ENCODE measurements at places on chromosomes 13 and 19.
A peak's percentile ranks its signal among the peaks of the same experiment; 100 is the strongest.

GRCh38 chr19:34405892-34406660, 1.9 kb downstream of the PDCD2L start:
- no peak for DNase-seq

DNA sequence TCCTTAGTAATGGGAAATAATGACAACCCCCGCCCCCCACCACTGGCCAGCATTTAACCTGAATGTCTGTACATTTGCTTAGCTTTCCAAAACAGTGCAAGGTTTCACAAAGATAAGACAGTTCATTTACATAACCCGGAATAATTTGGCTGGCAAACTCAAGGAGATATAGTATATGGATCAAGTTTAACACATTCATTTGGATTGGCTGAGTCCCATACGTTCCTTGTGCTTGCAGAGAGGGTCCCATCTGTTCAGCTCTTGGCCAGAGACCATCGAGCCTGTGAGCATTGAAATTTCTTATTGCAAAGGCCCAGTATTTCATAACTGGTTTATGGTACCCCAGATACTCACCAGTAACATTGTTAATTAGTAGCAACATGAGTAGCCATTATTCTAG, 116.5 kb downstream of the GPC6 start:
- DNase-seq: no peak

DNA sequence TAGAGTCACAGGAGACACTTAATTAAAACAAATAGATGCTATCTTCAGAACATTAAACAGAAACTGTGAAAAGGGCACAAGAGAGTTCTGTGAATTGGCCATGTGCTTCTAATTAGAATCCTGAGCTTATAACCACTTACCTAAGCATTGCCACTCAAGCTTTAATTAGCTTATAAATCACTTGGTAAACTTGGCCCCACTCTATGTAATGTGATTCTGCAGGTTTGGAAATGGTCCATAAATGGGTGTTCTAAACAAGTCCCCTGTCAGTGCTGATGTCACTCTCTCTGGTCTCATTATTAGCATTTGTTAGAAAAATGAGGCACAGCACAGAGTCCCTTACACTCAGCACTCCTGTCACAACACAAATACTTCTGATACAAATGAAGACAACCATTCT, 18.0 kb downstream of the ZNF91 start:
- no peak for DNase-seq

GRCh38 chr13:109870696-109871370, 84.5 kb upstream of the IRS2 start:
- no peak for DNase-seq

GRCh38 chr19:4575267-4576015, 16.0 kb upstream of the SEMA6B start:
- DNase-seq: no peak

GRCh38 chr19:30719999-30720345, 347.8 kb downstream of the ZNF536 start:
- DNase-seq: no peak

GRCh38 chr13:39590466-39591036, 12.4 kb downstream of the LHFPL6 start:
- no peak for DNase-seq

DNA sequence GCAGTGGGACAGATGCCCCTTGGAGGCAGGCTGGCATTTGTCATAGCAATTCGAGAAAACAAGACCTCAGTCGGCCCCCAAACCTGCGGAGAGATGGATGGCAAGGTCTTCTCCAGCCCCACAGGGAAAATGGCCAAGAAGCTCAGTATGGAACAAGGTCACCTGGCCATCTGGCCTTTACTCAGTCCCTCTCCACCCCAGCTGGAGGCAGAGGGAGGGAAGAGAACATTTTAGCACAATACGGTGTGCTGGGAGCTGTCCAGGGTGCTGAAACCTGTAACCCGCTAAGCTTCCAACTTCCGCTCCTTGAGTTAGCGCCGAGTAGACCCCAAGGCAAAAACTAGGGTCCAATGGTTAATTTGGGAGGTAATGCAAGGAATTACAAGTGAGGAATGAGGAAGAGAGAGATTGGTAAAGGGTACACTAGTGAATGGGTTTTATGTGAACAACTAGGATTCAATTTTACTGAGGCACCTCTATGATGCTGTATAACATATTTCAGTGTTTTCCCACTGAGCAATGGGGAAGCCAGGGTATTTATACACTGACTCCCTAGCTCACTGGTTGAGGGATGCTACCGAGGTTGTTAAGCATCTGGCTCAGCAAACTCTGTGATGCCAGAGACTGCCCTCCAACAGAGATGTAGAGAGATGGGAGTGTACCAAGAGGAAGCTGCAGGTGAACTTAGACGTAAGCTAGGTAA, 64.3 kb downstream of the CACNA1A start:
- DNase-seq: no peak

- no peak for DNase-seq
These were observed at the start of gene LIM2 for GRCh38 chr19:51387924-51388389. Gene LIM2, minus strand, starts transcription at chr19:51387974. Its CDS starts 531 bp downstream, at chr19:51387443.

DNA sequence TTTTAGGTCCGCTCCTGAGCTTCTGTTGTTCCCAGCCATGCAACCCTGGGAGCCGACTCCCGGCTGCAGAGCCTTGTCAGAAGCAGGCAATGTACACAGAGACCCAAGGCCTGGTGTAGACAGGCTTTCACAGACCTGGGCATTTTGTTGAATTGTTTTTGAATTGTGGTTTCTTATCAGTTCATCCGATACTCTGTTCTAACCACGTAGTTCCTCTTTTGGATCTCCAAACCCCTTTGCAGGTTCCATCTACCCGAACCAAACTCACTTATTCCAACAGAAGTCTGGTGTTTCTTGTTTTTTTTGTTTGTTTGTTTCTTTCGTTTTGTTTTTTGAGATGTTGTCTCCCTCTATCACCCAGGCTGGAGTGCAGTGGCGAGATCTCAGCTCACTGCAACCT, 6.3 kb upstream of the NLRP2 start:
- DNase-seq: no peak

DNA sequence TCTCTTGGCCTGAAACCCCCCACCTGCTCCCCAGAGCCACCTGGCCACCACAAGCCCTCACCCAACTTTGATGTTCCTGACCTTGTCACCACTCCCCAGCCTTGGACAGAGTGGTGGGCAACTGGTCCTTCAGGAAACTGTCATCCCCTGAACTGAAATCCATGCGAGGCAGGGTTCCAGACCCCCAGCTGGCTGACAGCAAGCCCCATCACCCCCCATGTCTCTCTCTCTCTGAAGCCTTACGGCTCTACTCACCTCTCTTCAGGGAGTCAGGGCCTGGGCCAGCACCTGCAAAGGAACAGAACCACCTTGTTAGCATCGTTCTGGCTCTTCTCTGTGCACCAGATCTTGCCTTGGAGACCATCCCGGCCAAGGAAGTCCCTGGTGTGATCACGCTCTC, 2.6 kb downstream of the LRFN1 start:
- no peak for DNase-seq

- no peak for DNase-seq
These were observed 54.1 kb downstream of the PTPRS start for GRCh38 chr19:5286465-5287029.

GRCh38 chr13:65965501-65965900, 1264.6 kb downstream of the PCDH9 start:
- DNase-seq: no peak

GRCh38 chr13:50527188-50527587, 316.3 kb downstream of the DLEU7 start:
- no peak for DNase-seq

- no peak for DNase-seq
These were observed 69.5 kb upstream of the ZDHHC20 start for GRCh38 chr13:21528616-21529015.

GRCh38 chr19:2944775-2945574, at the start of gene ZNF77:
Gene ZNF77, minus strand, starts transcription at chr19:2944971. Its CDS starts 131 bp downstream, at chr19:2944840.
- peak; percentile 97 for DNase-seq

DNA sequence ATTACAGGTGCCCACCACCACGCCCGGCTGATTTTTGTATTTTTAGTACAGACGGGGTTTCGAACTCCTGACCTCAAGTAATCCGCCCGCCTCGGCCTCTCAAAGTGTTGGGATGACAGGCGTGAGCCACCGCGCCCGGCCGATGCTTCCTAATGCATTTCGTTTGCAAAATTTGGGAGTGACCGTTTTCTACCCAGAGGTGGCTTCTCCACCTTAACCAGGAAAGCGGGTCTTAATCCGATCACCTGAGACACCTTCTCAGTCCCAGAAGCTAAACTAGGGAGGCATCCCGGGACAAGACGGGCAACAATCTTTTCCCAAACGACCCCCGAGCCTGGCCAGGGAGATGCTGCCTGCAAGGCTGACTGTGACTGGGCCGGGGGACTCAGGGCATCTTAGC, 14.8 kb upstream of the MATK start:
- DNase-seq: no peak

GRCh38 chr19:9793071-9793591, 24.6 kb upstream of the ZNF846 start:
- peak; percentile 59 for DNase-seq

- DNase-seq: no peak
These were observed 66.2 kb downstream of the GNG7 start for GRCh38 chr19:2636141-2636896.

GRCh38 chr19:48879025-48879637, 6.9 kb downstream of the PPP1R15A start:
- DNase-seq: no peak

GRCh38 chr19:17530586-17530985, 19.1 kb downstream of the PGLS start:
- DNase-seq: no peak

DNA sequence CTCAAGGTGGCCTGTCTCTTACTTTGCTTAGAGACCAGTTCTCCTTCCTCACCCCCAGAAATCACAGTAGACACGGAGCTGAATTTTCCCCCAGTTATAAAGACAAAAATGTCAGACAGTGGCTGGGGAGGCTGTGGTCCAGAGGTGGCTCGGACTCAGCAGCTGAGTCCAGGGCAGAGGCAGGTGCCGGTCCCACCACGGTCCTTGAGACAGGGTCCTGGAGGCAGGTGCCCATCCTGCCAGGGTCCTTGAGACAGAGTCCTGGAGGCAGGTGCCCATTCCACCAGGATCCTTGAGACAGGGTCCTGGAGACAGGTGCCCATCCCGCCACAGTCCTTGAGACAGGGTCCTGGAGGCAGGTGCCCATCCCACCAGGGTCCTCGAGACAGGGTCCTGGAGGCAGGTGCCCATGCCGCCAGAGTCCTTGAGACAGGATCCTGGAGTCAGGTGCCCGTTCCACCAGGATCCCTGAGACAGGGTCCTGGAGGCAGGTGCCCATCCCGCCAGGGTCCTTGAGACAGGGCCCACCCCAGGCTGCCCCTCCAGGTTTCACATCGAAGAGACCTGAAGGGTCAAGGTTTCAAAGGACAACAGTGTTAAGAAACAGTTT, 23.1 kb downstream of the PEPD start:
- DNase-seq: no peak

DNA sequence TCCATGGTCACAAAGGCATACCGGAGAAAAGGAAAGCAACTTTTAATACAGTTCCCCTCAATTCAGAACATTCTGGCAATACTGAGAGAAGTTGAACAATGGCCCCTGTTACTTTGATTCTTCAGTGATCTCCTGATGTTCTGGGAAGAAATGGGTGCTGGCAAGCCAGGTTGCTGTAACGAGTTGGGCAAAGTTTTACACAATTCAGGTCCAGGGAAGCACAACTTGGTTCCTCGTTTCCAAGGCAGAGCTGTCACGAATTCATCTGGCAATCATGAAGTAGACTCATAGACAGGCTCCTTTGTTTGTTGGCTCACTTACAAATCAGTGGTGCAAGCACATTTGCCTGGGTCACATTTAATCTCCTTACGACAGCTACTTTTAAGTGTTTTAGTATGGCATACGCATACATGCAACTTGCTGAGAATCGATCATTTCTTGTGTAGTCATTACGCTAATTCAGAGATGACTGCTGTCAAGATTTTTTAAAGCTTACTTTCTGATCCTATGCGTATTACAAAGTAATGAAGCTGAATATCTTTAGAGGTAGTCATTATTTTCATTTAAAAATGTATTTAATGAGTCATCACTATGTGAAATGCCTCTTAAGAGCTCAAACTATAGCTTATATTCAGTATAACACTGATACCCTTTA, 174.7 kb downstream of the GPC5 start:
- no peak for DNase-seq

DNA sequence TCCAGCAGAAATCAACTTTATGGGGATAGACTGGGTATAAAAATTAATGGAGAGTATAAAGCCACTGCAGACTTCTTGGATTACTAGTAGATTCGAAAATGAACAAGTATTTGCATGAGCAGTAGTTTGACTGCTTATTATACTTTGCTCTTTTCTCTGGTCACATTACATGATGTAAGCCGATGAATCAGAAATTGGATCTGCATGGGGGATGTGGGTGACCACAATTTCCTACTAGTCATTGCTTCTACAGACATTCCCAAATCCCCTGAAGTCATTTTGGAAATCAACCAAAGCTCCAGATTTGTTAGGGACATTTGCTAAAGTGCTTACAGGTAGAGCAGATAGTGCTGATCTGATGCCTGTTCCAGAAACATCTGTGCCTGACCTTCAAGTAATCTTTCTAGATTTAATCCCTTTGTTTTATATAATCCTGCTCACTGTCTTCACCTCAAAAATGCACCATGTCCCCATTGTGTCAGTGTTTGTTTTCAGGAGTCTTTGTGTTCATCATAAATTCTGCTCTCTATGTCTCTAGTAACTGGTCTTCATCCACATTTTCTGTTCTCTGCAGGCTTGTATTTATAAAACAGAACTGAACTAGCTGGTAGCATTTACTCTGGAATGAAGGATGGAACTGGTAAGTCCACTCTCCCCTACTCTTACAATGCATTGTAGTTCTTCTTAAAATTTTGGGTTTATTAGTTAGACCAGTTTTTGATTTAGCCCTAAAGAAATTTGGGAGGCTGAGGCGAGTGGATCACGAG, 201.5 kb upstream of the CSNK1A1L start:
- DNase-seq: no peak

DNA sequence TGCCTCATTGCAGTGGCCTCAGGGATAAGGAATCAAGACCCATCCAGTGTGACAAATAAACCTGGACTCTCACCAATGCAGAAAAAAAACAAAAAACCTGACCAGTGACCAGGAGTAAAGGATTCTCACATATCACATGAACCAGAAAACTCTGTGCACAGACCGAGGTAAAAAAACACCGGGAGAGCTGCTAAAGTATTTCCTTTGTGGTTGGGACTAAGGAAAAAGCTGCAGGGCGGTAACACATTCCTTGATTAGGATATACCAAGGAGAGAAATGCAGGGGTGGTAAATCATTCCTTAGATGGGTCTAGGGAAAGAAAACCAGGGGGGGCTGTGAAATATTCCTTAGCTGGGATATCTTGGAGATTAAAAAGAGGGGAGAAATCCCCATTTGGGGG, 64.8 kb upstream of the ZNF85 start:
- no peak for DNase-seq

DNA sequence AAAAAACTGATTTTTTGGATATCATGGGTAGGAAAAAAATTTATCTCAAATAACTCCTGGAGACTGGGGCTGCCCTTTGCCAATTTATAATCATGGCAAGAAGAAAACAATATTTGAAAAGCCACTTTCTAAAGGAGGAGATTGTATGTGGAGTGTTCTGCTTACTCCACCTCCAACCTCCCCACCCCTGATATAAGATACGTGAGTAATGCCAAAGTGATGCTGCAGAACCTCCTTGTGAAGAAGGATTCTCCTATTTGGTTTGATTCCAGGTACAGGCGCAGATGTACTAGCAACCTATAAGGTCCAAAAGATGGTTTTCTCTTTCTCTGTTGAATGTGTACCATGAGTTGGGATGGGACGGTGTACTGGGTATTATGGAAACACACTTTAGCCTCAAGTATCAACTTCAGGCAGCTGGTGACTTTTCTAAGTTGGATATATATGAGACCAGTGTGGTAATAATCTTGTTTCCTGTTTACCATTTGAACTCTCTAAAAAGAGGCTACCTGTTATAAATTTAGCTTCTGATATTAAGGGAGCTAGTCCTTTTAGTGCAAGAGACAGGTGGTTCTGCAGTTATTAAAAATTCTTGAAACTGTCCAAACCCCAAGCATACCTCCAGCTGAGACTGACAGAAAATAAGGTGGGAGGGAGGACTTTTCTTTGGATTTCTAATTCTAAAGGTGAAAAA, 724.0 kb upstream of the MIR17HG start:
- DNase-seq: no peak

All from activated T-cell treated with anti-CD3 and anti-CD28 coated beads for 48 hours (primary cell).